ENCODE measurements at places on chromosomes 3 and 15.
A peak's percentile ranks its signal among the peaks of the same experiment; 100 is the strongest.

DNA sequence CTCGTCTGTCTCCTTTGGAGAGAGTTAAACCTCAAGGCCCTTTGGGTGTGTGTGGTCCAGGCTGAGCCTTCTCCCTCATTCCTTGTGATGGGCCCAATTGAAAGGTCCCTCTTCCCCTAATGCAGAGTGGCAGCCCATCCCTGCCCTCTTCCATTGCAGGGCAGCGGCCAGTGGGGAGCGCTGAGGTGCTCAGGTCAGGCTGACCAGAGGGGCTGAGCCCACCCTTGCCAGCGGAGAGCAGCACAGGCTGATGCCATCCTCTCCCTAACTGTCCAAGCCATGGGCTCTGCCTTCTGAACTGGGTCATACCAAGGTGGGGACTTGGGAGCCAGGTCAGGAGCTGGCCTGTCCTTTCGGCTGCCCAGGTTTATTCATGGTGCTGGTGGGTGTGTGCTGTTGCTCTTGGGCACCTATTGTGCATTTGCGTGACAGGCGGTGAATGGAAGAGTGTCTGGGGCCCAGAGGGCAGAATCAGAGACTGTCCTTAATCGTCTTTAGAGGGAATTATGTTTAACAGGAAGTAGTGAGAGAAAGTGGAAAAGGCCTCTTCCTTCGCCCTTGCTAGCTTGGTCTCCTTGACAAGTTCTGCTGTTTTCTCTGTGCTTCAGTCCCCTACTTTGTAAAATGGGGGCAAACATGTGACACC, 96.9 kb downstream of the VGLL4 start:
- H3K27me3 ChIP-seq, result no peaks in the 10 kb centered on the region
- no peak overlapping the region for H3K27ac ChIP-seq
- H3K4me1 ChIP-seq, result no peaks in the 10 kb centered on the region
- DNase-seq, result no peak

DNA sequence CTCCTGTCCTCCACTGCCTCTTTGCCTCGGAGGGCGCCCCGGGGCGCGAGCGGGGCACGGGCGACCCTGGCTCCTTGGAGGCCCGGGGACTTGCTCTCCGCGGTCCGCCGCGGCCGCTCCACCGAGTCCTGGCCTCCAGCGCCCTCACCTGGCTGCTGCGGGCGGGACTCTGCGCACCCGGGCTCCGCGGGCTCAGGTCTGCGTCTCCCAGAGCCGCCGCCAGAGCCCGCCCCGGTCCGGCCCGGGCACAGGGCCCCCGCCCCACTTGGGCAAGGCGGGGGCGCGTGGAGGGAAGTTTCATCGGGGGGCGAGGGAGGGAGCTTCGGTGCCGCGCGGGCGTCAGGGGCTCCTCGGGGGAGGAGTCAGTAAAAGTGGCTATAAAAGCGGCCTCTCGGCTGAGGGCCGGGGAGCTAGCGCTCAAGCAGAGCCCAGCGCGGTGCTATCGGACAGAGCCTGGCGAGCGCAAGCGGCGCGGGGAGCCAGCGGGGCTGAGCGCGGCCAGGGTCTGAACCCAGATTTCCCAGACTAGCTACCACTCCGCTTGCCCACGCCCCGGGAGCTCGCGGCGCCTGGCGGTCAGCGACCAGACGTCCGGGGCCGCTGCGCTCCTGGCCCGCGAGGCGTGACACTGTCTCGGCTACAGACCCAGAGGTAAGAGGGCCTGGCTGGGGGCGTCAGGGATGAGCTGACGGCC, at the start of gene CEMIP:
CEMIP (plus strand) TSS at position 407 of the 694 bp plus-strand sequence. CDS start 94,510 bp downstream, outside the sequence.
- peak; percentile 90 for DNase-seq
- peak within 1 kb of the TSS; percentile 77 for H3K4me3 ChIP-seq
- H3K36me3 ChIP-seq, result no peaks in the 10 kb centered on the region
- H3K27ac ChIP-seq, result no peak within 1 kb of the TSS
- H3K4me1 ChIP-seq, result peaks cover 7% of the 10 kb centered on the region

- no peak overlapping the region for H3K27ac ChIP-seq
- DNase-seq, result no peak
- no peaks in the 10 kb centered on the region for H3K36me3 ChIP-seq
These were observed 9.3 kb downstream of the PSTPIP1 start for GRCh38 chr15:77004189-77004588.

DNA sequence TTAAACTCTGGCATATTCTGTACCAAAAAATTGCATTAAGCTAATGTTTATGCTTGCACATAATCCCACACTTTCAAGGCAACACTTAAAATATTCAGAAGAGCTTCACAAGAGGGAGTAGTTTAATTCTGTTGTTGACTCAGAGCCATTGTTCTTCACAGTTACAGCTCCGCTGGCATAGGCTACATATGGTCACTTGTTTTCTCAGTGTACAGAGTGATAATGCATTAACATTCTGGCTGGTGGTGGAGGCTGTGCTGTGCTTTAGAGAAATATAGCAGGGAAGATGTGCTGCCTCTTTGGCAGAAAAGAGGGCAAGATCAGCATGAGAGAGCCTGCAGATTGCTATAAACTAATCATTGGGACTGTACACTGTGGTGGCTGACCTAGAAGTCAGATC, 13.3 kb downstream of the NLGN1 start:
- DNase-seq, result no peak
- H3K36me3 ChIP-seq, result no peaks in the 10 kb centered on the region
- H3K27ac ChIP-seq, result peak overlapping the region; percentile 48
- H3K4me3 ChIP-seq, result no peak overlapping the region
- H3K27me3 ChIP-seq, result no peaks in the 10 kb centered on the region

GRCh38 chr3:26198609-26199008, 408.7 kb downstream of the OXSM start:
- DNase-seq, result no peak
- no peaks in the 10 kb centered on the region for H3K27me3 ChIP-seq
- H3K4me1 ChIP-seq, result no peaks in the 10 kb centered on the region
- H3K4me3 ChIP-seq, result no peak overlapping the region
- no peaks in the 10 kb centered on the region for H3K36me3 ChIP-seq
